ENCODE measurements at places on chromosomes 6 and 20.

- no peak for DNase-seq
These were observed 197.2 kb upstream of the THEMIS start for GRCh38 chr6:128098000-128098581.

DNA sequence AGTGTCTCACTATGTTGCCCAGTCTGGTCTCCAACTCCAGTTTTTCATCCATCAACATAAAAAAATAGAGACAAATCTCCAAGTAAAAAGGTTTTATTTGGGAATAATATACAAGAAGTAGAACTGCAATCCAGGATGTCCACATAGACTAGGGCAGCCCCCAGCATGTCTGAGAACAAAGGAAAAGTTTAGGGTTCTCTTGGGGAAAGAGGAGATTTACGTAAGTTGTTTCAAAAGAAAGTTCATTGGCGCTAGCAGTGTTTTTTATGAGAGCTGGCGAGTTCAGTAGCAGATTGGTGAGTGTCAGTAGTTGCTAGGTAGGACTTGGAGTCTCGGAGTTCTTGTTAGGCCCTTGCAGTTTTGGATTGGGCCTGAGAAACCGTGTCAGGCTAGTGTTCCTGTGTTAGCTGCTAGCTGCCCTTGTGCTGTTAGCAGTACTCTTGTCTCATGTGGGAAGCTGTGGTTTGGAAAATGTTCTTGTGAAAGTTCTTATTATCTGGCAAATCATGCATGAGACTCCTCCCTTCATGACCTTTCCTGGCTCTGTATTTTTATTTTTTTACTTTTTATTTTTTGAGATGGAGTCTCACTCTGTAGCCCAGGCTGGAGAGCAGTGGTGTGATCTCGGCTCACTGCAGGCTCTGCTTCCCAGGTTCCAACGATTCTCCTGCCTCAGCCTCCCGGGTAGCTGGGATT lies 24.7 kb downstream of the TTLL9 start:
- no peak for DNase-seq

GRCh38 chr6:121274666-121275295 lies 59.5 kb downstream of the TBC1D32 start:
- DNase-seq = no peak

DNA sequence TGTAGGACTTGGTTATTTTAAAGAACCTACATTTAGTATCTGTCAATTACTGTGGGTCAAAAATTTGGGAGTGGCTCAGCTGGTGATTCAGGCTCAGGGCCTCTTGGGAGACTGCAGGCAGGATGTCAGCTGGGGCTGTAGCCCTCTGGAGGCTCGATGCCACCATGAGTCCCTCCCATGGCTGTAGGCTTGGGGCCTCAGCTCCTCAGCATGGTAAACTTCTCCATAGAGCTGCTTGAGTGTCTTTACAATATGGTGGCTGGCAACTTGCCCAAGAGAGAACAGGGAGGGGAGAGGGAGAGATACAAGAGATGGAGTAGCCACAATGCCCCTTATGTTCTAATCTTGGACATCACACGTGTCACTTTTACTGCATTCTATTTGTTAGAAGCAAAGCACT lies 470.4 kb downstream of the CDH26 start:
- DNase-seq = no peak

GRCh38 chr20:52619671-52620070 lies 352.5 kb upstream of the TSHZ2 start:
- no peak for DNase-seq

- DNase-seq = no peak
These were observed 162.0 kb upstream of the LAMA2 start for GRCh38 chr6:128720891-128721290.

Measured in eye (tissue), 1 donor.